ENCODE measurements at places on chromosomes 4 and X.
A peak's percentile ranks its signal among the peaks of the same experiment; 100 is the strongest.

DNA sequence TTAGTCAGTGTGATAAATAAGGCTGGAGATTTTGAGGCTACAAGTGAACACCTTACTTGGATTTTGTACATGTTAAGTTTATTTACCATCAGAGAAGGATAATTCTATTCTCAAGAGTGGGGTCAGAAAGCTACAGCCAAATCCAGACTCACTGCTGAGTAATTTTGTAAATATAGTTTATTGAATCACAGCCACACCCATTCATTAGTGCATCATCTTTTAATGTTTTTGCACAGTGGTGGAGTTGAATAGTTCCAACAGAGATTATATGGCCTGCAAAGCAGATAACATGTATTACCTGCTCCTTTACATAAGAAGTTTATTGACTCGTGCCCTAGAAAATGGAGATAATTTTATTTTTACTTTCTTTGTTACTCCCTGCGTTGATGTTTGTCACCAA, 60.4 kb downstream of the PCDH18 start:
- no peak for DNase-seq

DNA sequence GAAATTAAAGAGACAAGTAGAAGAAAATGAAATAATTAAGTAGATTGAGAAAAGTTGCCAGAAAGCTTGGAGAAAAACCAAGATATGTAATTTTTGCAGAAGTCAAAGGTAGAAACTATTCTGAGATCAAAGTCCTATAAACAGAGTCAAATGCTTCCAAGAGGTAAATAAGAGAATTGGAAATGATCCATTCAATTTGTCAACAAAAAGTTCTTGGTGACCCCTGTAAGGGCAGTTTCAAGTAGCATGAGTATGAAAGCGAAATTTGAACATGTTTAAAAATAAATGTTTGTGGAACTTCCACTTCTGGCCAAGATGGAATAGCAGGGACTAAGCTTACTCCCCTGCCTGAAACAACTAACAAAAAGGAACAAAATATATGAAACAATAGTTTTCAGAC, 562.0 kb downstream of the SMARCA1 start:
- no peak for DNase-seq

GRCh38 chrX:124018023-124018422, 56.5 kb downstream of the STAG2 start:
- no peak for DNase-seq

GRCh38 chr4:54941994-54942552, 183.3 kb downstream of the KDR start:
- DNase-seq: no peak

GRCh38 chr4:32087211-32087610, 1367.0 kb downstream of the PCDH7 start:
- no peak for DNase-seq

- DNase-seq: no peak
These were observed 65.6 kb downstream of the SYNPO2 start for GRCh38 chr4:118954246-118954645.

GRCh38 chr4:169269916-169270809, 593 bp downstream of the SH3RF1 start:
- DNase-seq: peak; percentile 87

DNA sequence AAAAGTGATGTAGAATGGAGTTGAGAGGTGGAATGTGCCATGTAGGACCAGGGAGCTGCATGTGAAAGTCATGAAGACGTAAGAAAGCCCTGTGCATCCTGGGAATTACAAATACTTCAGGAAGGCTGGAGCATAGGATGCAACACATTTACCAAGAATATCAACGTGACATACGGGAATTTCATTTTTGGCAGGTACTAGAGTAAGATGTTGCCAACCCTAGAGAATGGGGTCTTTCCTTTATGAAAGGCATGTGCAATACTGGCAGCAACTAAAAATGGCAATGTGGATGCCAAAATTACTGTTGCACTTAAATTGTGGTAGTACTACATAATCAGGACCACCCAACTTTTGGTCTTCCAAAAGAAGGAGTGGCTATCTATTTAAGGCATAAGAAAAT, 188.0 kb downstream of the COL25A1 start:
- DNase-seq: no peak
